ENCODE measurements at places on chromosomes 11 and 22.

DNA sequence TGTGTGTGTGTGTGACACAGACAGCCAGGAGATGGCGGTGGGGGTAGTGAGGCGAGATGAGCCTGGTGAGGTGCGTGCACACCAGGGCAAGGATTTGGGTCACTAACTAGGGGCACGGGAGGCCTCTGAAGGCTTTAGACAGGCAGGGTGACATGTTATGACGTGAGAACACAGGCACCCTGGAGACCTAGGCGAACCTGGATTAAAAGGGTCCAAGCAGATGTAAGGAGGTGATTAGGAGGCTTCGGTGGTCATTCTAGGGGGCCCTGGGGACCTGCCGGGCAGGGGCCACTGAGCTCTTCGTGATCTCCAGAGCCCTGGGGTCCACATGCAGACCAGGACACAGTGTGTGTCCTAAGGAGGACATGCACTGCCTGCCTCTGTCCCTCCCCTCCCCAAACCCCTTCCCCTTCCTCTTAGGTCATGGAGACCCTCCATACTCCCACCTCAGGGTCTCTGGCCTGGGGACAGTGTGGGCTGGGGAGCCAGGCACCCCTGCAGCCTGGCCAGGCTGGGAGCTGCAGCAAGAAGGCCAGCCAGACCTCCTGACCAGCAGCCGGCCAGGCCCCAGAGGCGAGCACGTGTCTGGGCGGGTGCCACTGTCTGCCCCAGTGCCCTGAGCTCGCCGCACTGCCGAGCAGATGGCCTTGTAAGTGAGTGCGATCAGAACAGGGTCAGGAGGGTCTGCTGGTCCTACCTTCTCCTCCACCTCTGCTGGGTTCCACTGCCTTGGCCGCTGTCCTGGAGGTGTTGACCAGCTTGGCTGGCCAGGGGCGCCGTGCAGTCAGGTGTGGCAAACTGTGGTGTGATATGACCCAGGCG, 32.1 kb downstream of the IFT27 start:
- no peak for DNase-seq

- DNase-seq = no peak
Measured at GRCh38 chr11:115710426-115710825, 206.2 kb upstream of the CADM1 start.

DNA sequence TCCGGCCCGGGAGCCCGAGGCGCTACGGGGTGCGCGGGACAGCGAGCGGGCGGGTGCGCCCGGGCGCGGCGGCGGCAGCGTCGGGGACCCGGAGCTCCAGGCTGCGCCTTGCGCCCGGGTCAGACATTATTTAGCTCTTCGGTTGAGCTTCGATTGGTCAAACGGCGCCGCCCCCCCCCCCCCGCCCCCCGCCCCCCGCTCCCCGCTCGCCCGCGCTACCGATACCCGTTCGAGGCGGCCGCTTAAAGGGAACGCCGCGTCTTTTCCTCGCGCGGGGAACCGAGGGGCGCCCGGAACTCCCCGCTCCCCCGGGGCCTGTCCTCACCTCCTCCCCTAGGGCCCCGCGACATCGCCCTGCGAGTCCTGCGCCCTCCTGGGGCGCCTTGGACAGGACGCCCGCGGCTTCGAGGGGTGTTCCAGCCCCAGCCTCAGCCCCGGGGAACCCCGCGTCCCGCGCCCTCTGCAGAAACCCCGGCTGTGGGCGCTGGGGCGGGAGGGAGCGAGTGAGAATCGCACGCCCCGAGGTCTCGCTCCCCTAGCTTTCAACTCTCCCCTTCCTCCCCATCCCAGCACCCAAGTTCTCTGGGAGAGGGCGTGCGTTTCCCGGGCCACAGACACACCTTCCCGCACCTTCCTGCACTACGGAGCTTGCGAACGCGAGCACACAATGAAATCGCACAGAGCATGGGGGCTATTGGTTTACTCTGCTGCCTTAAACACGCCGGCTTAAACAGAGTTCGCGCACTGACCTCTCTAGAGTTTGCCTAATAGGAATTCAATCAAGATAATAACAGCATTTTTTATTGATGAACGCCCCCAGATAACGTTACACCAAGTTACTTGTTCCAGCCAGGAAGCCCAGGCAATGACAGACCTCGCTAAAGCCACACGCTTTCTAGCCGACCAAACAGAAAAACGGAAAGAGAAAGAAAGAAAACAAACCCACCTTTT, at the start of gene BDNF:
Gene BDNF, minus strand, starts transcription at position 105 of the 951 bp plus-strand sequence. CDS start 41,891 bp downstream, outside the sequence.
- DNase-seq = no peak

GRCh38 chr22:32605576-32605975, 131.0 kb downstream of the FBXO7 start:
- DNase-seq = no peak

- DNase-seq = no peak
Measured at GRCh38 chr11:102005306-102005705, 41.9 kb upstream of the CFAP300 start.

DNA sequence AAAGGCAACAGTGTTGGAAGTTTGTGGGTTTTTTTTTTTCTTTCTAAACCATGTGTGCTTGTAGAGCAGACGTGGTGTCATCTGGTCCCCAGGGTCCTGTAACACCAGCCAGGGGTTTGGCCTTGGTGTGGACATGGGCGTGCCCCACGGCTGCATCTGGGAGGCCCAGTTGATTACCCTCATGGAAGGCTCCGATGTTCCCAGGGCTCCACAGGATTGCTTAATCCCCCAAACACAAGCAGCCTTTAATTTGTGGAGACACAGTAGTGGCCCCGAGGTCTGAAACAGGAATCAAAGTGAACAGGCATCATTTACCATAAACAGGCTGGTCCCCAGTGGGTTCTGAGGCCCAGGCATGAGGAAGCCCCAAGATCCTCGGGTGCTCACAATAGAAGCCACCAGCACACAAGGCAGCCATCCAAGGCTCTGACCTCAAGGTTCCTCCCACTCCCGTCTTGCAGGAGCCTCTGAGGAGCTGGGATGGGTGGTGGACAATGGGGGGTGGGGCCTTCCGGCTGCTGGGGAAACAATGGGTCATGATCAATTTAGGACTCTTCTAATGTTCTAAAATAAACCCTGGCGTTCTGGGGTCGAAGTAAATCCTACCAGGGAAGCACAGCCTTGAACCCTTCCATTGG, 115.0 kb upstream of the CD82 start:
- DNase-seq = no peak

- DNase-seq = no peak
Measured at GRCh38 chr11:78768345-78768744, 193.7 kb upstream of the NARS2 start.

Measured in stimulated activated CD4-positive, alpha-beta T cell treated with anti-CD3 and anti-CD28 coated beads, TNF-alpha, amount 100 ng/mL, for 24 hours (primary cell).